ENCODE measurements at places on chromosomes 5 and 9.

DNA sequence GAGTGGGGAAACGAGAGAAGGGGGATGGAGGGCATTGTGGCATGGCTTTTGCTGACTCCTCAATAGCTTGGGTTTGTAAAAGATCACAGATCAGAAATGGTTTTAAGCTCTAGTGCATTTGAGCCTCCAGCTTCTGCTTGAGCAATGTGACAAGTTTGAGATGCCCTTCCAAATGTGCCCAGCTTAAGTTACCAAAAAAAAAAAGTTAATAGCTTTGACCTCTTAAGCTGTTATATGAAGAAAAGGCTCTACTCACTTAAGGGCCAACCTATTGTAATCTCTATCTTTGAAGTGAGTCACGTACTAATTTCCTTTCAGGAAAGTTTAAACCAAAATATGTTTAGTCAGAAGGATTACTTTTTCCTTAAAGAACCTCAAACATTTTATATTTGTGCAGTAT lies 428.8 kb upstream of the ACTBL2 start:
- peak; percentile 57 for DNase-seq

DNA sequence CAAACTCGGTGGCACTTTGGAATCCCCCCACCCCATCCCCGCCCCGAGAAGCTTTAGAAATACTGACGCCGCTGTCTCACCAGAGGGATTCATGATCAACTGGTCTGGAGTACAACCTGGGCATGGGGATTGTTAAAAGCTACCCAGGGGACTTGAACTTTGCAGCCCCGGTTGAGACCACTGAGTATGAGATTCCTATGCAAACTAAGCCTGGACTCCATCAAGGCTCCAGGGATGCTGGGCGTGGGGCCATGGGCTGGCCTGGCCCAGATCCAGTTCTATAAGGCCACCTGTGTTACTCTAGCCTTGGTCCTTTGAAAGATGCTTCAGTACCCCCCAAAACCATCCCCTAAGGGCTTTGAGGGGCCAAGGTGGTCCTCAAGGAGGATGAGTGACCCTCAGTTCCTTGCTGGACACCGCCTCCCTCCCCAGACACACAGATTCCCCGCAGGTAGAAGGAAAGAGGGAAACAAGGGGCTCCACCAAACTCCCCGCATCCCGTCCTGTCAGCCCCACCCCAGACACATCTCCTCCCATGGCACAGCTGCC lies 68.5 kb downstream of the MRPL36 start:
- no peak for DNase-seq

DNA sequence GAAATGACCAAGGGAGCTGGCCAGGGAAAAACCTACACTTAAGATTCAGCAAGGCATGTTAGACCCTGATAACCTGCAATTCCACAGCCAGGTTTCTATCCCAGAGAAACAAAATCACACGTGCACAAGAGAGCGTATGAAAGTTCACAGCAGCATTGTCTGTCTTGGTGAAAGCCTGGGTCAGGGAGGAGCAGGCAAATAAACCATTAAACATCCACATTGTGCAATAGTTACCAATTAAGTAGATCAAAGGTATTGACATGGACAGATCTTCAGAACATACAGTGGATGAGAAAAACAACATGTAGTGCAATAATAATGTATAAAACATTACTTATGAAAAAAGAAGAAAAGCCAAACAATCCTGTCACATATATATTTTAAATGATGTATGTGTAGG lies 15.9 kb upstream of the GPX3 start:
- no peak for DNase-seq

GRCh38 chr5:122404018-122404417 lies 92.0 kb downstream of the SNCAIP start:
- DNase-seq, result no peak

DNA sequence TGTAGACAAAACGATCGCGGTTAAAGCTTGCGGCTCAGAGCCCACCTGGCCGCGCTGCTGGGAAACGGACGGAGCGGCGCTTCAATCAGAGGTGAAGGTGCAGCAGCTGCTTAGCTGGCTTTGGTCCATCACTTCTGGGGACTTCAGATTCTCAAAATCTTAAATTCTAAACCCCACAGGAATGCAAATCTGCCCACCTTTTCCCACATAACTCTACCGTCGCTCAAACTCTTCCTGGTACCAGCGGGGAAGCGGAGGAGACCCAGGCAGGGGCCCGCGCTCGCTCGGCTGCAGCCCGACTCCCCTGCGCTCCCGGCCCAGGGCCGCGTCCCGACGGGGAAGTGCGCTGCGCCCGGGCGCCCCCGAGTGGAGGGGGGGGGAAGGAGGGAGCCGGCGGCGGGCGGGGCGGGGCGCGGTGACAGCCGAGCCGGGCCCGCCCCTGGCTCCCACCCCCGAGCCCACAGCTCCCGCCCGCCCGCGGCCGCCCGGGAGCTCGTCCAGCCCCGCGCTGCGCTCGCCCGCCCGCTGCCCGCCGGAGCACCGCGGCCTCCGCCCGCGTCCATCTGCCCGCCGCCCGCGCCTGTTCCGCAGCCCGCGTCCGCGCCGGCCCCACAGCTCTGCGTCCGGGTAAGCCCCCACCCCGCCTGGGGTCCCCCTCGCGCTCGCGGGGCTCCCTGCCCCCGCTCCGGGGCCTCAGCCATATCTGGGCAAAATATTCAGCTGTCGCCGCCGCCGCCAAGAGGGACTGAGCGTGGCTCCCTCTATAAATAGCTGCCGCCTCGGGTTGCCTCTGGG lies at the start of gene TMOD1:
TMOD1 (plus strand) TSS at position 490 of the 795 bp plus-strand sequence. CDS start 22,523 bp downstream, outside the sequence.
- DNase-seq, result no peak

GRCh38 chr9:89461265-89461664 lies 36.6 kb downstream of the SEMA4D start:
- no peak for DNase-seq

GRCh38 chr9:133741716-133742115 lies 3.6 kb upstream of the SARDH start:
- no peak for DNase-seq

DNA sequence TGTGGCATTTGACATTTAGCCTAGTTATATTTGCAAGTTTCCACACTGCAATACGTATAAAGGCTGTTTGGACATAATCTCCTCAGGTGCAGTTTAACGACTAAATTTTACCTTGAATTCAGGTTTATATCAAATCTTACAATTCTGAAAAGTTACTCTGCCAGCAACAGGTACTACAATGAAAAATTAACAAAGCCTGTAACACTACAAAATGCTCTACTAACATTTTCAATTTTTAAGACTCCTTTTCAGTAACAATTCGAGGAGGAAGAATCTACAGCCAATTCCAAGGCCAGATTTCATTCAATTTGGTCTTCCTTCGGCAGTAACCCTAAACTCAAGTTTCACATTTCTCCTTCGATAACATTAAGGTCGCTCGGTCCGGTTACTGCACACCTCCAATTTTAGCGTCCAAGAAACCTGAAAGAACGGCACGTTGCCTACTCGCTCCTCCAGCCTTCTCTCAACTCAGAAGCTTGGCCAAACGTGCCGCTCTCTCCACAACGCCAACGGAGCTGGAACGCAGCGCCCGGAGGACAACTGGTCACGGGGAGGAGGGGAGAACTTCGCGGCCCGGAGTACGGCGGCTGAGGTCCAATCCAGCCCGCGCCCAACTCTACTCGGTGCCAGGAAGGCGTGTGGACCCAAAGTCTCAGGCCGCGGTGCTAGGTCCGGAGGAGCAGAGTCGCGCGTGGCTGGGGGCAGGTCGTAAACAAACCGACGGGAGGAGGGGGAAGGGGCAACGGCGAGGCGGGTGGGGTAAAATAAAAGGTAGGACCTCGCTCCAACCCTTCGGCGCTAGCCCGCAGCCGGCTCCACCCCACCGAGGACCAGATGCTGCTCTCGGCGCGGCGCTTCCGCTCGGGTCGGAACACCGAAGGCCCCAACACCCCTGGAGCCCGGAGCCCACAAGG lies 681 bp downstream of the FNIP1 start:
- DNase-seq, result no peak

DNA sequence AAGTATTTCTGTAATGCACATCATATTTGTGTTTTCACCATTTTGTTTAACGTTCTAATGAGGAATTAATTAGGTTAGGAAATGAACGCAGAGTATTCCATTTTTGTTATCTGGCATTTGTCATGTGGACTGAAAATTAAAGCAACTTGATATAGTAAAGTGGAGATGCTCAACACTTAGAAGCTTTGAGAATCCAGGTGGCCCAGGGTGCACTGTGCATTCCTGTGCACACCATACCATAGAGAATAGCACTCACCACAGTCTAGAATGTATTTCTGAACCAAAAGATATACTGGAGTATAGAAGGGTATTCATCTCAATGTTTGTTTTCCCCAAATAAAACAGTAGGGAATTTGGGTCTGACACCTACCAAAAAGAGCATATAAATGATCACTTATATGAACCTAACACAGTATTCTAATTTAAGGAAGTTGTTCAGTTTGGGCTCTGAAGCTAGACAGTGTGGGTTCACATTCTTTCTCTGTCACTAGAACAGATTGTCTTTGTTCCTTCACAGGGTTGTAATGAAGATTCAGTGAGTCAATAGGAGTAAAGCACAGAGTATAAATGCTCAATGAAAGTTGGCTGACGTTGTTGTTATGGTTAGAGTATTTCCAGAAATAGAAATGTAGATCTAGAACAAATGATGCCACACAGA lies 125.6 kb upstream of the DMRT1 start:
- DNase-seq, result no peak

DNA sequence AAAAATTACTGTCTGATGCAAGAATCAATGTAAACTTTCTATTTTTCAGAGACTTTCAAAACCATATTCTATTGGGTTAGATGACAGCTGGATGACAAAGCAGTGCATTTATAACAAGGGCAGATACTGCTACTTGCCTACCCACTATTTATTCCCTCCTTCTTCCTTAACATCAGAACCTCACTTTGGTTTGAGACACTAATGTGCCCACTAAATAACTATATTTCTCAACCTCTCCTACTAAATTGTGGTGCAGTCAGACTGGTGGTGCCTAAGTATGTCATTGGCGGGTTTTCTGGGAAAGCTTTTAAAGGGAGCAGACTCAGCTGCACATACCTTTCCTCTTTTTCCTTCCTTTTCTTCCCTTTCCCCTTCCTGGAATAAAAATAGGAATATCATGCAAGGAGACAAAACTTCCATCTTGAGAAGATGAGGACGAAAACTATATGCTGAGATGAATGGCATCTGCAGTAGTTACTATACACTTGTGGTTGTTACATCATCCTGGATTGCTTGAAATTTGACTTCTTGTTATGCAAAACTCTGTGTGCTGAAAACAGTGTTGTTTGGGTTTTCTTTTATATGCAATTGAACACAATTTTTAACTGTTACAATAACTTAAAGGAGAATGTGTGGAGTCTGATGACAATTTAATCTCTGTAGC lies 43.8 kb downstream of the PRR16 start:
- DNase-seq, result no peak

GRCh38 chr9:70492319-70492777 lies 77.9 kb upstream of the KLF9 start:
- DNase-seq, result no peak

DNA sequence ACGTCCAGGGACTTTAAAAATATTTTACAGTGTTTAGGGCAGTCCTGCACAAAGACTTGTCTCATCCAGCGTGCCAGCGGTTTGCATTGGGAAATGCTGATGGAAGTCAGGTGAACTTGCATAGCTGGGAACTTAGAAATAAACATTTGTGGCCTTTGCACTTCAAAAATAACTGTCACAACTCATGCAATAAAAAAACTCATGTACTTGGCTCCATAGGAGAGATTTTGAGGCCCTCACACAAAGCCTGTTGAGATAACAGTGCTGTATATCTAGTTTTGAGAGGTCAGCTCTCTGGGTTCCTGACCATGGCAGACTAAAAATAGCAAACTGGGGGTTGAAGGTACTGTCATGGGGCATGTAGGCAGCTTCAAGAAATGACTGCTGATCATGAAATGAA lies 5.5 kb downstream of the COMMD10 start:
- DNase-seq, result no peak

DNA sequence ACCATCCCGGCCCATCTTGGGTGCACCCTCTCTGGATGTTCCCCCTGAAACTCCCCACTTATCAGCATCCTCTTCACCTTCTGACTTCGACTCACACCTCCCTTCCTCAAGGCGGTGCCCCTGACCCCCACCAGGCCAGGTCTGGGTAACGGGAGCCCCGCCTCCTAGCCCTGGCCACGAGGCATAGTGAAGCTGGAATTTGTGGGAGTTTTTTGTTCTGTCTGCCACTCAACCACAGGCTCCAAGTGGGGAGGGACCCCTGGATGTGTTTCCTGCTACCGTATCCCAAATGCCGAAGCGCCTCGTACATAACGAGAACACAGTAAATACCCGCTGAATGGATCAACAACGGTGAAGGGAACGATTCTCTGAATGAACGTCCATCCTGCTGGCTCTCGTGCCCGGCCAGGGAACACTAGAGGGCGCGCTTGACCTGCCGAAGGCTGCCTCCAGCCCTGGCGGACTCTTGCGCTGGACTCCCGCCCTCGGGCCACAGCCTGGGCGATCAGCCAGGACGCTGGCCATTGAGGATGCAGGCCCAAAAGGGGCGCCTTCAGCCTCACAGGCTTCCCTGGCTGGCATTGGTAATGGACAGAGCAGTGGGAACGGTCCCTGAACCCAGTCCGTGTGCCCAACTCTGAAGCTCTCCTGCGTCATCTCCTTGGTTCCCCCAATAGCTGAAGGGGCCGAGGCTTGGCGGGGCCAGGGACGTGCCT lies 47.3 kb upstream of the PHYKPL start:
- peak; percentile 7 for DNase-seq

DNA sequence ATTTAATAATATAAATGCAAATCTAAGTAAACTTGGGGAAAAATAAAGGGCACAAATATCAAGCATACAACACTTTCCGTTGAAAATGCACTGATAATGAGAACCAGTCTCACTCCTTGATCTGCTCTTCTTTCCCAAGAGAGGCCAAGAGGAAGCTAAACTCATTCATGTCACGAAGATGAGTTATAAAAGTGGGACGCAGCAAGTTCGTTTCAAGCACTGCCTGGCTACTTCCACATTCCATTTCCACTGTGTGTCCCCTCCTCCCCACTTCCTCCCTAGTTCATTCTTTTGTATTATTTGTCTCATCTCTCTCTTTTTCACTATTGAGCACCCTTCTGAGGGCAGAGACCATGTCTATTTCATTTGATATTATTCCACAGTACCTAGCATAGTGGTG lies 158.1 kb downstream of the SLC24A2 start:
- no peak for DNase-seq

DNA sequence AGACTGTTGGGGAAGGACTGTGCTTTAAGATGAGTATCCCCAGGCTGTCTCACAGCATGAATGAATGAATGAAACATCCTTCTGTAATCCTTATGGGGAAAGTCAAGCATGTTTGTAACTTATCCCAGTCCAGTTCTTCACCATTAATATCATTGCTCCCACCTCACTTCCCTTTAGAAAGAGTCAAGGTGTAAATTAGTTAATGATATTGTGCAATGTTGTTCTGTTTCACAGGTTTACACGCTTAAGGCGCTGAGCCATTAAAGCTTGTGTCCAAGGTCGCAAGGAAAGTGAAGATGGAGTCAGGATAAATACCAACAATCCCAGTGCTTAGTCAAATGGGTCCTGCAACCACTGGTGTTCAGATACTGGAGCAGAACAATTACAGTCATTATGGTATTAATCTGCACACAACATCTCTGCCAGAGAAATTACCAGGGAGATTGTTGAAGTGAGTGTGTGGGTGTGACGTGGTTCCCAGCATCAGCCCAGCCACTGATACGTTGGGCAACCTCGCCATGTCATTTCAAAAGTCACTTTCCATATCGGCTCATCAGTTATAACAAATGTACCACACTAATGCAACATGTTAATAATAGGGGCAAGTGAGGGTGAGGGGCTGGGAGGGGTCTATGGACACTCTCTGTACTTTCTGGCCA lies 1.5 kb upstream of the MYO10 start:
- DNase-seq, result no peak
